HuH-7 (cell line): ENCODE measurements at places on chromosomes 7 and 10.

DNA sequence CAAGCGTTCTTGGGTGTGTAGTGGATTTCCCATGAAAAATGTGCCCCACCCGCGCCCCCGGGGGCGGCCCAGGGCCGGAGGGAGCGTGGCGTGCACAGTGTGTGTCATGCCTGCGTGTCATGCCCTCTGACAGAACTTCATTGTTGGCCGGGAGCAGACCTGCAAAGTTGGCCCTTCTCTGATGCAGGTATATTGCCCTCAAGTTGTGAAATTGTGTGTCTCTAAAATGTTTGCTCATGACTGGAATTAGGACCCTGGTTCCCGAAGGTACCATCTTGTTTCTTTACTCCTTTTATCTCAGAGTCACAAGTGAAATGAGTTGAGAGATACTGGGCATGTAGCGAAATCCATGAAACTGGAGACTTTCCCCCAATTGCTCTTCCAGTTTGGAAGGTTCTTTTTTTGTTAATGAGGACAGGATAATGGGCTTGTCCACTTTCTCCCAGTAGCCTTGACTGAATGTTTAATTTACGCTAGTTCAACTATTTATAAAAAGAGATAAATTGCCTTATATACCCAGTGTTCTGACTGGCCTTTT, 26.2 kb downstream of the ADK start:
- DNase-seq = peak; percentile 48

- no peak for DNase-seq
Measured at GRCh38 chr10:91418416-91418815, 8.3 kb downstream of the HECTD2 start.

DNA sequence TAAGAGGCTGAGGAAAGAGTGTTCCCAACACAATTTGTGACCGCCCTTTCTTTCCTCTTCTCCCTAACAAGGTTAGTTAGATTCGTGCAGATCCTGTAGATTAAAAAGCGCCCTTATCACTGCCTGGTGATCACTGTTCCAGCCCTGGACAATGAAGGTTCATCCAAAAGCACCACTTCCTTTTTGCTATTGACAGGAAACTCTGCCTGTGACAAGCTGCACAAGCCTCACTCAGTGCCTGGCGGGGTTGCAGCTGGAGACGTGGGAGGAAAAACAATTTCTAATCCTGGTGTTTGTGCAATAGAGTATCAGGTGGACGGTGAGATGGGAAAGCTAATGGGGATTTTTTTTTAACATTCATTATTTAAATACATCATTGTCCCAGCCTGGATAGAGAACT, 105.9 kb upstream of the CAV2 start:
- no peak for DNase-seq

DNA sequence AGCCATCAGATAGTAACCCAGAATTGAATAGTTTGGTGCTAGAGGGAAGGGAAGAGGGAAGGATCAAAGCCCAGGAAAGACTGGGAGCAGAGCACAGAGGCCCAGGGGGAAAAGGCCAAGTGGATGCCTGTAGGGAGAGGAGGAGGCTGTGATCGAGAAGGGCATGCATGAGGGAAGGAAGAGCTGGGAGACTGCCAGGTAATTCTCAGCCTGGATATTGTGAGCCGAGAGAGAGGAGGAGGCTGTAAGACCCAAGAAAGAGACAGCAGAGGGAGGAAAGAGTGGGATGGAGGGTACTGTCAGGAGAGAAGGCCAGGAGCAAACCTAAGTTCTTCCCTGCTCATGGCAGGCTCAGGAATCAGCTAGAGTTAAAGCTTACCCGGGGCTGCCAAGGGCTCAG, 178.2 kb downstream of the CCDC3 start:
- DNase-seq = no peak

GRCh38 chr10:25393621-25394020, 218.8 kb downstream of the GPR158 start:
- no peak for DNase-seq

GRCh38 chr10:28326516-28327490, 23.9 kb upstream of the MPP7 start:
- DNase-seq = no peak

GRCh38 chr7:41655426-41655825, 47.5 kb downstream of the INHBA start:
- DNase-seq = no peak

DNA sequence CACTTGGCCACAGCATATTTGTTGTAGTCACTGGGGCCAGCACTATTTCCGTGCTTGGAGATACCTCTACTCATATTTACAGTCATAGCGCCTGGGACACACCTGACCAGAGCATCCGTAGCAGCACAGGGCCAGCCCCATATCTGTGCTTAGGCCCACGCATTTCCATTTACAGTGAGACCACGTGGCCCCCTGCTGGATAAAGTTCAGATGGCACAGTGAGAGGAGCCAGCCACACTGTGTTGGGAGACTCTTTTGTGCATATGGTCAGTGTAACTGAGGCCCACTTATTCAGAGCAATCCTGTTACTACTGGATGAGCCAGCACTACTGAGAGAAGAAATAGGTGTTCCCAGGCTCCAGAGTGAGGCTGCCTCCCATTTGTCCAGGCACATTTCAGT, 455.3 kb downstream of the REEP3 start:
- DNase-seq = peak; percentile 31

GRCh38 chr10:20888620-20889330, 8.3 kb downstream of the NEBL start:
- no peak for DNase-seq

GRCh38 chr7:99331002-99331401, 5.3 kb downstream of the ARPC1A start:
- DNase-seq = no peak

DNA sequence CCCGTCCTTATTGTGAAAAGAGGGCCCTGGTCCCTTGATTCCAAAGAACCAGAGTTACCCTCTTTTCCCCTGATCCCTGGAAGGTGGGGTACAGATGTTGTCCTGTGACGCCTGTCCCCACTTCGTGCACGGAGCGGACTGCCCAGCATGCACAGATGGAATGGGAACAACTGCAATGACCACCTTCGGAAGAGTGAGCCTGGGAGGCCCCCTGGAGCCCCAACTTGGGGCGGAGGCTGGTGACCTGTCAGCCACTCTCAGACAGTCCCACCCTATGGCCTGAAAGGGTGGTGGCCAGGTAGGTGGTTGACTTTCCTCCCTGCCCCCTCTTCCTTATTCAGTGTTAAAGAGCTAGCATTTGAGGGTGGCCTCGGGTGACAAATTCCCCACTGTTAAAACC, 196.6 kb upstream of the GALNT17 start:
- DNase-seq = no peak

GRCh38 chr7:107355616-107356015, 114.2 kb upstream of the GPR22 start:
- DNase-seq = no peak

DNA sequence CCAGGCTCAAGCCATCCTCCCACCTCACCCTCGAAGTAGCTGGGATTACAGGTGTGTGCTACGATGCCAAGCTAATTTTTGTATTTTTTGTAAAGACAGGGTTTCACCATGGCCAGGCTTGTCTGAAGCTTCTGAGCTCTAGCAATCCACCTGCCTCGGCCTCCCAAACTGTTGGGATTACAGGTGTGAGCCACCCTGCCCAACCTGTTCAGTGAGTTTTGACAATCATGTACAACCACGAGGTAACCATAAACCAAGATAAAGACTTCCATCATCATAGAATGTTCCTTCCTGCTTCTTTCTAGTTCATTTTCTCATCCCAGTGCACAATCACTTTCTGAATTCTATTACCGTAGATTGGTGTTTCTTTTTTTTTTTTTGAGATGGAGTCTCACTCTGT, 30.5 kb upstream of the MKRN1 start:
- no peak for DNase-seq

- DNase-seq = no peak
Measured at GRCh38 chr10:786633-787474, 97.4 kb upstream of the DIP2C start.

DNA sequence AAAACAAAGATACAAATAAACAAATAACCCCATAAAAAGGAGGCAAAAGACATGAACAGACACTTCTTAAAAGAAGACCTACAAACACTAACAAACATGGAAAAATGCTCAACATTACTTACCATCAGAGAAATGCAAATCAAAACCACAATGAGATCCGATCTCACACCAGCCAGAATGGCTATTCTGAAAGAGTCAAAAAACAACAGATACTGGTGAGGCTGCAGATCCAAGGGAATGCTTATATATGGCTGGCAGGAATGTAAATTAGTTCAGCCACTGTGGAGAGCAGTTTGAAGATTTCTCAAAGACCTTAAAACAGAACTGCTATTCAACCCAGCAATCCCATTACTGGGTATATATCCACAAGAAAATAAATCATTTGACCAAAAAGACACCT, 80.4 kb upstream of the NRP1 start:
- DNase-seq = no peak

DNA sequence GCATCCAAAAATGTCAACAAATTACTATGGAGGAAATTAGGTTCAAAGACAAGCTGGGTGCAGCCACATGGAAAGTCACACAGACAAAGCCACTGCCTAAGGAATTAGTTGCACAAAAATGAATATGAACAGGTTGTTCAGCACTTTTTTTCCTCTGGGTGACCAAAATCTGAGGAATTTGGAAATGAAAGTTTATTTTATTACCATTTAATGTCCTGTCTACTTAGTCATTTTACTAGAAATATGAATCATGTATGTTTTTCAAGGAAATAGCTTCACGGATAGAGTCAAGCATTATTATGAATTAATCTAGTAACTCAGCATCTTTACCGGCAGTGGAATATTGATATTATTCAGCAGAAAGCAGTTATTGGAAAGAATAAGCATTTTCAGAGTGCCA, 106.3 kb downstream of the ANK3 start:
- no peak for DNase-seq

GRCh38 chr7:27960415-27960814, 220.2 kb downstream of the JAZF1 start:
- DNase-seq = no peak
